NCI-H460 (cell line): ENCODE measurements at places on chromosomes 16 and 17.

- peak; percentile 99 for DNase-seq
These were observed 7.3 kb downstream of the NT5C start for GRCh38 chr17:75124041-75124818.

- no peak for DNase-seq
These were observed 921 bp downstream of the RND2 start for GRCh38 chr17:43025766-43026537.

DNA sequence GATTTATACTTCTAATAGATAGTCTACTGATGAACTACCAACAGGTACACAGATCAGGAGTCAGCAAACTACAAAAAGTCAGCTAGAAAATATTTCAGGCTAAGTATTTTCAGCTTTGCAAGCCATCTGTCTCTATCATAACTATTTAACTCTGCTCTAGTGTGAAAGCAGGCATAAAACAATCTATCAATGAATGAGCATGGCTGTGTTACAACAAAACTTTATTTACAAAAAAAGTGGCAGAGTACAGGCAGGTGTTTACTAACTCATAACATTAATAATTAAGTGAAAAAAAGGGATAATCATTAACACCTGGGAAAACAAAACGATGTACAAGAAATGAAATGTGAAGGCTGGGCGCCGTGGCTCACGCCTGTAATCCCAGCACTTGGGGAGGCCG lies 15.8 kb downstream of the MED13 start:
- DNase-seq = no peak

- no peak for DNase-seq
These were observed 1.4 kb downstream of the NSMCE1 start for GRCh38 chr16:27267037-27267677.

DNA sequence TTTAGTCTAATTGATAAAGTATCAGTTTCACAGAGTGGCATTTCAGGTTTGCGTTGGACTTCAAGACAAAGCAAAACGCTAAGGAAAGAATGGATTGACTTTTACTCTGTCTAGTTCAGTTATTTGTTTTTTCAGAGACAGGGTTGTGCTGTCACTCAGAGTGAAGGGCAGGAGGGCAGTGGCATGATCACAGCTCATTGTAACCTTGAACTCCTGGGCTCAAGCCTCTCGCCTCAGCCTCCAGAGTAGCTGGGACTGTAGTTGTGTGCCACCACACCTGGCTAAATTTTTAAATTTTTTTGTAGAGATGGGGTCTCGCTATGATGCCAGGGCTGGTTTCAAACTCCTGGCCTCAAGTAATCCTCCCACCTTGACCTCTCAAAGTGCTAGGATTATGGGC lies 86.4 kb downstream of the CACNG1 start:
- DNase-seq = no peak

- no peak for DNase-seq
These were observed 4.7 kb downstream of the DNAH17 start for GRCh38 chr17:78572239-78573205.

- DNase-seq = no peak
These were observed 10.6 kb downstream of the ATPAF2 start for GRCh38 chr17:18028114-18028951.

DNA sequence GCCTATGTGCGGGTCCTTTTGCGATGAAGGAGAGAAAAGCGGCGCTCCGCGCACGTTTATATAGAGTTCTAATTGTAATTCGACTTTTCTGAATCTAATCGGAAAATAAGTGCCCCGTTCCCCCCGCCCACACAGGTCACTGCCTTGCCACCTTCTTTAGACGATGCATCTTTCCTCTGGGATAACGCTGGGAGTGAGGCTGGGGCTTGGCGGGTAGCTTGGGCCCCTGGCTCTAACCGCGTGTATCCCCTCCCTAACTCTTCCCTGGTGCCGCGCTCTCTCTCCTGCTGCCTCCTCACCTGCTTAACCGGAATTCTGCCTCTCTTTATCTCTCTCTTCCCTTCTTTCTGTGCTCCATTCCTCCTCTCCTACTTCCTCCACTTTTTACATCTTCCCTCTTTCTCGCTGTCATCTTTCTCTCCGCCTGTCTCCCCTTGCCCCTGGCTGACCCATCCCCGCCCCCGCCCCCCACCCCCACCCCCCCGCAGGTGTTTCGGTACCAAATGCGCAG lies 2.6 kb downstream of the LHX1 start:
- DNase-seq = no peak

GRCh38 chr17:10779609-10780008 lies 24.3 kb downstream of the TMEM238L start:
- DNase-seq = no peak

DNA sequence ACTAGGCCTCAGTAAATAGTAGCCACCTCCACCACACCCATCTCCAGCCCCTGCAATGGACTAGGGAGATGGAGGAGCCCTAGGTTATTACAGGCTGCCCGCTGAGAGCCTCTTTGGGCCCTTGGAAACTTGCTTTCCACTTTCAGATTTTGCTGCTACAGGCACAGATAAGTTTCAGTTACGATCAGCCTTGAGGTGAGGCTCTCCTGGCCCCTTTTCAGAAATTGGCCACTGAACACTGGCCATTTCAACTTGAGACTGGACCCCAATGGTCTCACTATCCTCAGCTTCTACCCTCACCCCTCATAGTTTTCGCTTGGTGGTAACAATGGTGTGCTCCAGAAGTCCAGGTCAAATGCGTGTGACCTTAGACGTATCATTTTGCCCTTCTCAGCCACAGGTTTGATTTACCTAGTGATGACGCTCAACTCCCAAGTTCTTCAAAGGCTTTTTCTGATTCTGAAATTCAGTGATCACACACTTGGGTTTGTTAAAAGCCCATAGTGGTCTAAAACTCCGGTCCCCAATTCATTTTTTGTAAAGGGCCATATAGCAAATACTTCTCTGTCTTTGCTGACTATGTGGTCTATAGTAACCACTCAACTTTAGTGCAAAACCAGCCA lies 1.0 kb downstream of the PMM2 start:
- no peak for DNase-seq

GRCh38 chr17:75059369-75060345 lies 12.6 kb downstream of the KCTD2 start:
- DNase-seq = no peak

DNA sequence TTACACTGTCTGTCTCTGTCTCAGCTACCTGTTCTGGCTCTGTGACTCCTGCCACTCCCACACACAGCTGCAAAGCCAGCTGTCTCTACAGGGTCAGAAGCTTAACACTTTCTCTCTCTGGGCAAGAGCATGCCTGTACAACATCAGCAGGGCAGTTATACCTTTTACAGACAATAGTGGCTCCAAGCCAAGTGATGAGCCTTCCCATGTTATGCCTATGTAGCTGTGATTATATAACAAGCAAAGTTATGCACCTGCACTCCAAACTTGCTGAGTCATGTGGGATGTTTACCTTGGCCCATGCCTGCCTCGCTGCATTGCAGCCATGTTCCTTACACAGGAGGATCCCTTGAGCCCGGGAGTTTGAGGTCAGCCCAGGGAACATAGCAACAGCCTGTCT lies 31.8 kb upstream of the APPBP2 start:
- no peak for DNase-seq

GRCh38 chr17:2138318-2138717 lies 83.4 kb downstream of the HIC1 start:
- DNase-seq = no peak

GRCh38 chr17:49146620-49147306 lies 14.2 kb downstream of the B4GALNT2 start:
- DNase-seq = peak; percentile 8

DNA sequence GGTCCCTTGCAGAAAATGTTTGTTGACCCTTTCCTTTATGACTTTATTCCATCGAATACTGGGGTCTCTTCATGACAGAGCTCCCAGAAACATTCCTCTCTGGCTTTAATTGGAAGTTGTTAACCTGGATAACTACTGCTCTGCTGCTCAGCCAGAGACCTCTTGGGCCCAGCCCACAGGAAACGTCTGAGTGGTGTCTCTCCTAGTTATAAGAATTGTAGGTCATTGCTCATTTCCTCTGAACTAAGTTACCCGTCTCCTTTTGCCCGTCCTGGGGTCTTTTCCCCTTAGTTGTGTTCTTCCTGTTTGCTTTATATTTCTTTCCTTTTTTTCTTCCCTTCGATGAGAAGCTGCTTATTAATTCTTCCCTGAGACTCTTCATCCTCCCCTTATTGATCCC lies 9.0 kb downstream of the MAP2K6 start:
- DNase-seq = no peak

GRCh38 chr17:55705847-55706246 lies 16.8 kb downstream of the TMEM100 start:
- DNase-seq = no peak

DNA sequence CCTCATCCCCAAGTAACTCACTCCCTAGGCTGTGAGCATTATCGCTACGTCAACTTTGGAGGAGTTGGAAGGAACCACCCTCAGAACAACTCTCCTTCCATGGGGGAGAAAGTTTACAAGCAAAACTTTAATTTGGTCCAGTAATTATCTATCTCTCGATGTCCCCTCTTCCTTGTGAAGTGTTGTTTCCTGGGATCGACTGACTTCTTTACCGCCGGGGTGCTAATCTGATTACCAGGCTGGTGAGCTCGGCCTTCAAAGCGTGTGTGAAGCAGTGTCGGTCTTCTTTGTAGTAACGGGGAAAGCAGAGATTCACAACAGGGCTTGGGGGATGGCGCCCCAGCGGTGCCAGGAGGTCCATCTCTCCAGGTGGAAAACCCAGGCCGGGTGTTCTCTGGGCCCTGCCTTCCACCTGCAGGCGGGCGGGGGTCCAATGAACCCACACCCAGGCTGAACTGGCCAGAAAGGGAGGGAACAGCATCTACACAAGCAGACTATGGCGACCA lies 14.5 kb upstream of the FOXF1 start:
- no peak for DNase-seq

DNA sequence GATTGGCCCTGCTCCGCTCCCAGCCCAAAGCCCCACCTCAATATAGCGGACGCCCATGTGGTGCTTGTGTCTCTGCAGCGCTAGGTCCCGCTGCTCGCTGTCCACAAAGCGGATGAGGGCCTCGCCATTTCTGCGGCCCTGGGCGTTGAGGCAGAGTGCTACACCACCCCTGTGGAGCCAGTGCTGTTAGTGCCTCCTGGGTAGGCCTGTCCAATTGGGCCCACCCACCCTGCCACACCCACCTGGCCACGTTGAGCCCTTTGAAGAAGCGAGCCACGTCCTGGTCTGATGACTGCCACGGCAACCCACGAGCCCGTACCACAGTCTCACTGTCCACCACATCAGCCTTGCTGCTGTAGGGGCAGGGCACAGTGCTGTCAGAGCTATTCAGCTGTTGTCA lies 3.6 kb downstream of the ESRP2 start:
- no peak for DNase-seq

DNA sequence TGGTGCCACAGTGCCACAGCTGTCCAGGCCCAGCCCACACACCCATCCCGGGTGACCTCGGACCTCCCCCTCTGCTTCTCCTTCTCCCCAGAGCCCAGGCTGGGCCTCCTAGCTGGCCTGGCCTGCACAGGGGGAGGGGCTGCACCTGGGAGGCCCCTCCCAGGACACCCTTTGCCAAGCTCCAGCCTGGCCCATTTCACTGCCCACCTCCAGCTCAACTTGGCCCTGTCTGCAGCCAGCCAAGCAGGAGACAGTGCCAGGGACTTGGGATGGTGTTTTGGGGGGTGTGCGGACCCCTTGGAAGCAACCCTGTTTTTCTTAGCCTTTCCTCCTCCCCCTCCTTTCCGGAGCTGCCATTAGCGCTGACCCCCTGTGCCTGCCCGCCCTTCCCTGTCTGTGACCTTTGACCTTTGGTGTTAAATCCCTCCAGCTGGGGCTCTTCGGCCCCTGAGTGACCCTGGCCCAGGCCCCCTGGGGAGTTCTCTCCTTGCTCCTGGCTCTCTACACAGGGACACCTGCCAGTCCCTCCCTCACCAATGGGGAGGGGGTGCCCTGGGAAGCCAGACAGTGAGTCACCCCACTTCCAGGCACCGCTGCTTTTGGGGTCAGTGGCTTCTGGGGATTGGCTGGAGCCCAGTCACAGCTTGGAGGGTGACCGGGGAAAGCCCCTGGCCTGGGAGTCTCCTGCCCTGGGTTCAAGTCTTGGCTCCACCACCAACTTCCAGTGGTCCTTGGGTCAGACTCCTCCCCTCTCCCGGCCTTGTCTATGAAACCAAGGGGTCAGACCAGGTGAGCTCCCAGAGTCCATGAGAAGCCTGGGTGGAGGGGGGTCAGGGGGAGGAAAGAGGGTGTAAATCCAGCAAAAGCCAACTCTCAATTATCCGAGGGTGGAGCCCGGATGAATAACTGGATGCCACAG lies 1.9 kb downstream of the GLIS2 start:
- no peak for DNase-seq
